ENCODE measurements at places on chromosomes 4 and X.
A peak's percentile ranks its signal among the peaks of the same experiment; 100 is the strongest.

DNA sequence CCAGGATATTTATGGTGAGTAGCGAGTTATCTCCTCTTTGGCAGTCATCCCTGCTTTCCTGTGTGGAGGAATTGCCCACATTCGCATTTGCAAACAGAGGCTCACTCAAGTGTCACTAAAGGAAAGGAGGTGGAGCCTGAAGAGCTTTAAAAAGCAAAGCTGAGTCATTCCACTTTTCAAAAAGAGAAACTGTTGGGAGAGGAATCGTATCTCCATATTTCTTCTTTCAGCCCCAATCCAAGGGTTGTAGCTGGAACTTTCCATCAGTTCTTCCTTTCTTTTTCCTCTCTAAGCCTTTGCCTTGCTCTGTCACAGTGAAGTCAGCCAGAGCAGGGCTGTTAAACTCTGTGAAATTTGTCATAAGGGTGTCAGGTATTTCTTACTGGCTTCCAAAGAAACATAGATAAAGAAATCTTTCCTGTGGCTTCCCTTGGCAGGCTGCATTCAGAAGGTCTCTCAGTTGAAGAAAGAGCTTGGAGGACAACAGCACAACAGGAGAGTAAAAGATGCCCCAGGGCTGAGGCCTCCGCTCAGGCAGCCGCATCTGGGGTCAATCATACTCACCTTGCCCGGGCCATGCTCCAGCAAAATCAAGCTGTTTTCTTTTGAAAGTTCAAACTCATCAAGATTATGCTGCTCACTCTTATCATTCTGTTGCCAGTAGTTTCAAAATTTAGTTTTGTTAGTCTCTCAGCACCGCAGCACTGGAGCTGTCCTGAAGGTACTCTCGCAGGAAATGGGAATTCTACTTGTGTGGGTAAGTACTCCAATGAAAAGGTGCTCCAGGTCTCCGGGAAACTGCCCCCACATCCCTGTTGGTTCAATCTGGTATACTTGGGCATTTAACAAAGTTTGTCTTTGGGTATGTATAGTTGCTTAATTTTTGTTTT lies at the start of gene EGF:
TSS of gene EGF (plus strand) at position 178 of the 890 bp plus-strand sequence. CDS start at position 631, 453 bp downstream.
- peak; percentile 54 for DNase-seq

DNA sequence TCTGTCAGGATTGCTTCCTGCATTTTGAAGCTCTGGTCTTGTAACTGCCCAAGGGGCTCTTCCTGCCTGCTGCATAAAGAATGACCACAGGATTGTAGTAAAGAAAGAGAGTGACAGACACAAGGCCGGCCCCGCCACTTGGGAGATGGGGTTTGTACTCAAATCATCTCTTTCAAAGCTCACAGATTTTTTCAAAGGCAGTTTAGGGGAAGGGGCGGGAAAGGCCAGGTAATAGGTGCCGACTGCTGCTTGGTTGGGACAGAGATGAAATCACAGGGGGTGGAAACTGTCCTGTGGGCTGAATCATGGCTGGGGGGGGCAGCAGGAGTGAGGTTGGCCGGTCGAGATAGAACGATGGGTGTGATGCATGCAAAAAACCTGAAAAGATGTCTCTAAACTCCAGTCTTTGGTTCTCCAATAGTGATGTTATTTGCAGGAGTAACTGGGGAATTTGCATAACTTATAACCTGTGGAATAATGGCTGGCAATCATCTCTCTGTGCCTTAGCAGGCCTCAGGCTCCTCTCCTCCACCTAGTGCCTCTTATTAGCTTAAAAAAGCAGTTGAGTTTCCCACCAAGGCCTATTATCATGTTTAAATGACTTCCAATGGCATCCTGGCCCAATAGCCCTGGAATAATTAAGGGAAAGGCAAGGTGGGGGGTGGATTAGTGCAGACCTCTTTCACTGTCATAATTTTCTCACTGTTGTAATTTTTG lies 778.4 kb upstream of the FRG1 start:
- DNase-seq, result peak; percentile 75

- DNase-seq, result no peak
Observed at GRCh38 chrX:24005028-24005427, 22.0 kb downstream of the KLHL15 start.

DNA sequence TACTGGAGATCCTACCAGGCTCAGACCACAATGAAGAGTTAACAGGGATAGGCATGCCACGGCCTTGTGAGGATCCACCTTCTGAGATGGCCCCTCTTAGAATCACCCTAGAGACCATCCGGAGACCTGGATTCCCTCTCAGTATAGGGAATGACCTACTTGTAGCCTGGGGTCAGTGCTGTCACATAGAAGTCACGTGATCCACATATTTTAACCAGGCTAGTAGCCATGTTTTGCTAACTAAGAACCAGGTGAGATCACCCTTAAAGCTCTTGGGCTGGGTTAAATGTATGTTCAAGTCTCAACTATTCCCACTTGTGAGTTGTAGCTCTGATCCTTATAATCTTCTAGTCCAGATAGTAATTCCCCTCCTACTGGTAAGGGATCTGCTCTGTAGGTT lies 215.4 kb downstream of the CCNG2 start:
- DNase-seq, result no peak

GRCh38 chrX:29913647-29914046 lies 301.7 kb upstream of the MAGEB2 start:
- no peak for DNase-seq

- DNase-seq, result no peak
Observed at GRCh38 chrX:101208152-101208905, 11.3 kb upstream of the DRP2 start.

DNA sequence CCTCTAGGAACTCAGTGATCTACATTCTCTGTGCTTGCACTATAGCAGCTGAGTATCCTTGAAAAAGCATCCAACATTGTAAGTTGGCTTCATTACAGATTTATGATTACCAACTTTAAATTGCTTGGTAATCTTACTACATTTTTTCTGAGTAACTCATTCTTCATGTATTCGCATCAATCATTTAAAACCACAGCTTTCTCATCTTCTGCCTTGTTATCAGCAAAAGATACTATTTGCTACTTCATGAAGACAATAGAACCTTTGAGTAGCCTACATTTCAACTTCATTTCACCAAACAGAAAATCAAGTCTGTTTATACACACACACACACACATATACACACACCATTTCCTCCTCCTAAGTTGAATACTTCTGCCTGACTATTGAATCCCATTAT lies 6.2 kb upstream of the DCAF8L2 start:
- DNase-seq, result no peak

- no peak for DNase-seq
Observed at GRCh38 chr4:86657382-86657781, 63.3 kb downstream of the PTPN13 start.

- DNase-seq, result no peak
Observed at GRCh38 chrX:55074851-55075467, at the start of gene PAGE2B. Gene PAGE2B (plus strand): TSS chrX:55075030. CDS start chrX:55076042, 1,012 bp downstream.

GRCh38 chrX:9072281-9072680 lies 38.4 kb upstream of the FAM9B start:
- no peak for DNase-seq

DNA sequence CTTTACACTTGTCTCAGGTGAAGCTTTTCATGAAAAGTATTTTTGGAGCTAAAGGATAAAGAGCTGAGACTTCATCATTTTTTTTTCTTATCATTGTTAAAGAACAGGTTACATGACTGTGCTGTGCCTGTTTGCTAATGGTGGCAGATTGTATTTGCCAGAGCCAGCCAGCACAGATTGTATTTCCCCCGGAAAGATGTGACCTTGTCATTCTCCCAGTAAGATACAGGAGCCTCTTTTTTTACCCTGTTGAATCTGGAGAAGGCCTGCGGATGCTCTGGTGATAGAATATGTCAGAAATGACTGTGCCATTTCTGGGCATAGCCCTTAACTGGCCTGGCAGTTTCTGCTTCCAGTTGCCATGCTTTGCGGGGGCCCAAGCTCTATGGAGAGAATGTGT lies 91.9 kb downstream of the GPRIN3 start:
- no peak for DNase-seq

DNA sequence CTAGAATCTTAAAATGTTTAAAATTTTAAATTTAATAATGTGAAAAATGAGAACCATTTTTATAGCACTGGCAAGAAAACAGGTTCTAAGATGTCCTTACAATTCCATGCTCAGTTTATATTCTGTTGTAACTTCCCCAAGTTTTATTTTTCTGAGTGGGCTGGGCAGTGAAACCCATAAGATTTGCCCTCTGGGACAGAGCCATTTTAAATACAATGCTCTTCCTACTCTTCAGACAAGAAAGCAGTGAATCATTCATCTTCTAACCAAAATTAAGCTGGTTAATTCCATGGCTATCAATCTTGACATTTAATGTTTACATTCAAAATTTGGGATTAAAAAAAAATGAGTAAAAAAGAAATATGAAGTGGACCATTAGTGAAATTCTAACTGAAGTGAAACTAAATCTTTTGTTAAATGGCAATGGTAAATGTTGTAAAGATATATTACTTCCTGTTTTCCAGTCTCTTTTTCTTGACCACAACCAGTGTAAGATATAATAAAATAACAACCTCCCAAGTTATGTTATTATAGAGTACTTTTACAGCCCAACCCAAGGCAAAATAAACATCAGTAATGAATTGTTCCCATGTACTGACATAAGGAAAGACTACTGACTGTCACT lies 37.2 kb upstream of the PTPN13 start:
- DNase-seq, result no peak

GRCh38 chr4:2261853-2262144 lies at the start of gene MXD4:
Gene MXD4 (minus strand): TSS chr4:2262109. CDS start chr4:2261980, 129 bp downstream.
- no peak for DNase-seq

GRCh38 chrX:148573119-148573518 lies 72.7 kb downstream of the AFF2 start:
- DNase-seq, result peak; percentile 55

- no peak for DNase-seq
Observed at GRCh38 chrX:23387550-23388184, 53.0 kb downstream of the PTCHD1 start.

DNA sequence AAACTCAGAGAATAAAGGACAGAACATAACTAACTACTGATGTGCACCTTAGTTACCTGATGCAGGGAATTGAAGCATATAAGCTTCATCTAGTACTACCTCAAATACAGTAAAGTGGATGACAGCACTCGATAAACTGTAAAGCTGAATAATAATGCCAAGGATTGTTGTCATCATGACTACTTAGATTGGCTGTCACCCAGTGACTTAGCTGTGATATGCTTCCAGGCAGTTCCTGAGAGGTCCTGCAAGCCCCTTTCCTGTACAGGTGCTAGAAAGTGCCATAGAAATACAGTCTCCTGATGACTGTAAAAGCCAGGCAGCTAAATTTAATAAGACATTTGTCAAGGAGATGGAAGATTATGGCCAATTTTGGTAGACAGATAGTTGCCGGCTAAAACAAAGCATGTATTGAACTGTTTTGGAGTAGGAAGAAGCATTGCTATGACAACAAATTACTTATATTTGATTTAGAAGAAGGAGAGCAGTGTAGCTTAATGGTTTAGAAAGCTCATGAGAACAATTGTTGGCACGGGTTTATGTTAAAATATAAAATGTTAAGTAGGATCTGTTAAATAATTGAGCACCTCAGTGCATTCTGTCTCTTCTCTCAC lies 29.7 kb downstream of the TMEM164 start:
- no peak for DNase-seq

- DNase-seq, result no peak
Observed at GRCh38 chr4:121266982-121267381, 102.9 kb upstream of the TNIP3 start.

GRCh38 chr4:86184216-86184900 lies 175.5 kb downstream of the MAPK10 start:
- DNase-seq, result no peak

DNA sequence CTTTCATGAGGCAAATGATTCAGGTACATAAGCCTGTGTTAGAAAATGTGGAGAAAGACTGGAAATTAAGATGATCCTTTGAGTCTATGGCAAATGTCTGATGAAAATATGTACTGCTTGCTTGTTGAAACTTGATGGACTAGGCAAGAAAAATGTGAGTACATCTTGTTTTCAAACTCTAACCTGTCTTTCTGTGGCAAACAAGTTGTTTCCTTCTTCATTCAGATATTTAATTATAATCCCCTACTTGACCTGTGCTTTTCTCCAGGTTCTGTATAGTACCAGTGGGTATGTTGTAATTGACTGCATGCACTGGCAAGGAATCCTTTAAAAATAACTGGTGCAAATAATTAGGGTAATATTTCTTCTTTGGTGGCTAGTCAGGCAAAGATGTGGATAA lies 136.7 kb downstream of the ARHGAP24 start:
- DNase-seq, result no peak

DNA sequence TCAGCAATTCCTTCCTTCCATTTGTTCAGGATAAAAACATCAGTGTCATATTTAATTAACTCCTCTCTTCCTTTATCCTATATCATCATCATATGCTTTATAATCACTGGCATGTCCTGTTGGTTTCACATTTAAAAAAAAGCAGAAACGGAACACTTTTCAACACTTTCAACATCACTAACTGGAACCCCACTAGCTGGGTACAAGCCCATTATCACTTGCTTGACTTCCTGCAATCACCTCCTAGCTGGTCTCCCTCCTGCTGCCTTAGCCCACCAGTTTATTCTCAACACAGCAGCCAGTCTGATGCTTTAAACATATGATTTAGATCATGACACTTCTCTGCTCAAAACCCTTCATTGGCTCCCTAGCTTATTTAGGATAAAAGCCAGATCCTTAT lies 116.4 kb upstream of the LSM6 start:
- DNase-seq, result no peak

DNA sequence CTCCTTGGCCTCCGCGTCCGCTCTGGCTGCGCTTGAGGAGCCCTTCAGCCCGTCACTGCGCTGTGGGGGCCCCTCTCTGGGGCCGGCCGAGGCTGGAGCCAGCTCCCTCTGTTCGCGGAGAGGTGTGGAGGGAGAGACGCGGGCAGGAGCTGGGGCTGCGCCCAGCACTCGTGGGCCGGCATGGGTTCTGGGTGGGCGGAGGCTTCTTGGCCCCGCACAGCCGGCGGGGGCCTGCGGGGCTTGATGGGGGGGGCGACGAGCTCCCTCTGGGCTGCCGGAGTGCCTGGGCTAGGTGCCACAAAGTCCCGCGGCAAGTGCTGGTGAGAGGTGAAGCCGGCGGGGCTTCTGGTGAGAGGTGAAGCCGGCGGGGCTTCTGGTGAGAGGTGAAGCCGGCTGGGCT lies 61.9 kb downstream of the ANKRD50 start:
- no peak for DNase-seq

- DNase-seq, result no peak
Observed at GRCh38 chr4:162347842-162348213, 184.0 kb upstream of the FSTL5 start.

DNA sequence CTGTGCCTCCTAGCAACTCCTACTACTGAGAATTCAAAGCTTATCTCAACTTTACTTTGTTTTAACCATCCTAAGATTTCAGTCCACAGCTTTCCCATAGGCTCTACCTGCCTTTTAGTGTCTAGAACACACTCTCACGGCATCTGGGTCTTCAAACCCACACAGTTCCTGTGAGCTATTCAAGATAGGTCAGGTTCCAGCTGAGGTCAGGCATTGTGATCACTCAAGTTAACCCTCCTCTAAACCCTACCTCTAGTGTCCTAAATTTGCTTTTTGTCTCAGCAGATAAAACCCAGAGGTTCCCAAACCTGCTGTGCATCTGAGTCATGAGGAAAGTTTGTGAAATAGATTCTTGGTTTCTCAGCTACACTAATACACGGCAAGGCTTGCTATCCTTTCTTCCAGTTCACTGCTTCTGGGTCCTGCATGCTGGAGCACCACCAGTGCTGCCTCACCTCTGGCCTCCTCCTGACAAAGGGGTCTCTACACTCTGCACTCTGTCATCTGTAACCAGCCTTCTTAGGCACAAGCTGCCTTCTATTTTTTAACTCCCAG lies 324.6 kb upstream of the MAGEB2 start:
- DNase-seq, result no peak
